ENCODE measurements at places on chromosomes 13 and 19.

- no peak for DNase-seq
These were observed 21.6 kb upstream of the POU2F2 start for GRCh38 chr19:42153672-42154433.

DNA sequence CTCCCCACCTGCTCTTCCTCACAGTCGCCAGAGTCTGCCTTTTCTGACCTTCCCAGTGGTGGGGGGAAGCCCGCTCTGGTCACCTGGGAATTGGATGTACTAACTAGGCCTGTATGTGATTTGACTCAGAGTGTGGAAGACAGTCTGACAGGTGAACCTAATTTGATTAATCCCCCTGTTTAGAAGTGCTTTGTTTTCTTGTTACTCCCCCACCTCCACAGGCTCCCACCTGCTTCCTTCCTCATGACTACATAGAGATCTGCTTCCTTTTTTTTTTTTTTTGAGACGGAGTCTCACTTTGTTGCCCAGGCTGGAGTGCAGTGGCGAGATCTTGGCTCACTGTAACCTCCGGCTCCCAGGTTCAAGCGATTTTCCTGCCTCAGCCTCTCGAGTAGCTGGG lies 44.0 kb downstream of the COG3 start:
- DNase-seq: no peak

DNA sequence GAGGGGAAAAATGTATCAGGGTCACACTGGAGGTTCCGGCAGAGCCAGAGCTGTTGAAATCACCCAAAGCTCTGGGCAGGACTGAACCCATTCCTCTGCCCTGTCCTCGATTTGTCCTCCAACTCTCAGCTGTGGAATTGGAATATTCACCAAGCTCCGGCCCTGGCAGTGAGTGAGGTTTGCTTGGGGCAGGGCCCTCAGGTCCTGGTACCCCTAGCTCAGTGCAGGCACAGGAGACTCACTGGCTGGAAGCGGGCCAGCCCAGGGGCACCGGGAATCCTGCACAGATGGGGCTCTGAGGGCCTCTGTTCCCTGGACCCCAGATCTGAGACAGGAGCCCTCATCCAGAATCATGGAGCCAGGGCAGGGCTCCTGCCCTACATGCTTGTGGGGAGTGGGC lies 1322.3 kb downstream of the UQCRFS1 start:
- no peak for DNase-seq

GRCh38 chr13:47039106-47039505 lies 142.3 kb upstream of the HTR2A start:
- no peak for DNase-seq

- peak; percentile 64 for DNase-seq
These were observed 565 bp upstream of the ZFP30 start for GRCh38 chr19:37655689-37656371.

GRCh38 chr13:50521831-50522149 lies 321.7 kb downstream of the DLEU7 start:
- DNase-seq: no peak

All from activated naive CD8-positive, alpha-beta T cell treated with anti-CD3 and anti-CD28 coated beads, Interleukin-2, amount 50 U/mL, for 16 hours (primary cell).